Inflammatory macrophage (primary cell): ENCODE measurements at places on chromosomes 11 and 22.

DNA sequence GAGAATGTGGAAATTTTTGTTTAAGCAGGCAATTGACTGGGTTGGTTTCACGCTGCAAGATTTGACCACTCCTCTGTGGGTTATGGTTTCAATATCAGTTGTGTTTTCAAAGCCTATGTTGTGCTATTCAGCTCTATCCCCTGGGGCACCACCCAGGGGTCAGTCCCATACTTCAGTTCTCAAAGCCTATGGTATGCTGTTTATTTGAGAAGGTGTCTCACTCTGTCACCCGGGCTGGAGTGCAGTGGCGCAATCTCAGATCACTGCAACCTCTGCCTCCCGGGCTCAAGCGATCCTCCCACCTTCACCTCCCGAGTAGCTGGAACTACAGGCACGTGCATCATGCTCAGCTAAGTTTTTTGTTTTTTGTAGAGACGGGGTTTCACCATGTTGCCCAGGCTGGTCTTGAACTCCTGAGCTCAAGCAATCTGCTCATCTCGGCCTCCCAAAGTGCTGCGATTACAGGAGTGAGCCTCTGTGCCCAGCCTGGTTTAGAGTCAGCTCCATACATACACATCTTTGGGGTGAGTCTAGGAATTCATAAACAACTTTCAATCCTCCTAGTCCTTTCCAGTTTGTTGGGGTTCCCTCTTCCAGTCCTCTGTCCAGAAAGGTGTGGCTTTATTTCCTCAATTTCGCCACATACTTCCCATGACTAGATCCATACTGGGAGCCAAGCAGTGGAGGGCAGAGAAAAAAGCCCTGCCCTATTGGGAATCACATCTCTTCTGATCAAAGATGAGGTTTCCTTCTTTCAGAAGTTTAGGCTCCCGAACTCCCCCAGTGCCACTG lies 35.0 kb upstream of the MAPK1 start:
- DNase-seq: no peak

GRCh38 chr11:72007587-72007986 lies 8.9 kb downstream of the IL18BP start:
- DNase-seq: no peak

GRCh38 chr11:29449281-29450074 lies 567.4 kb downstream of the KCNA4 start:
- DNase-seq: no peak

DNA sequence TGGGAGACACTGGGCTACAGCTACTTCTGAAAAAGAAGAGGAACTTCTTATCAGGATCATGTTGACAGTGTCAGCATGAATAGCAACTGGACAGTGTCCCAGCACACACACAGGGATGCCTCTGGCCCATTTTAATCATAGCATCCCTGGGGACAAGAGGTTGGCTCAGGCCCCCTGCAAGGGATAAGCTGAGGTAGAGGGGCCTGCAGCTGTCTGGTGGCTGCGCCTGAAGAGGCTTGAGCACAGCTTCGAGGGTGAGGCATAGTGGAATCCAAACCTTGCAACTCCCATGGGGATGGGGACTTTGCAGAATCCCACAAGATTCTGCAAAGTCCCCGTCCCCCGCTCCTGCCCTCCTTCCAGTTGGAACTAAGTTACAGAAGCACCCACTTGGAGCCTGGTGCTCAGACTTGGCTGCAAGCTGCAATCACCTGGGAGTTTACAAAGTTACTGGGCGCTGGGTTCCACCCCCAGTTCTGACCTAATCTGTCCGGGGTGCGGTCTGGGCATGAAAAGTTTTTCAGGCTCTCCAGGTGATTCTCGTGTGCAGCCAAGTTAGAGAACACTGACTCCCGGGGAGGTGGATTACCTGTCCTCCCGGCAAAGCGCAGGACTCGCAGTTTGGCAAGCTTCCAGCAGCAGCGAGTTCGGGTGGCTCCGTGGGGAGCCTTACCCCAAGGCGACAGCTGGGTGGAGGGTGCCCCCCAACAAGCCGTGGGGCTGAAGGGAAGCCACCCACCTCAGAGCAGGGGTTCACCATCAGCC lies 16.0 kb upstream of the LINC01488 start:
- no peak for DNase-seq

DNA sequence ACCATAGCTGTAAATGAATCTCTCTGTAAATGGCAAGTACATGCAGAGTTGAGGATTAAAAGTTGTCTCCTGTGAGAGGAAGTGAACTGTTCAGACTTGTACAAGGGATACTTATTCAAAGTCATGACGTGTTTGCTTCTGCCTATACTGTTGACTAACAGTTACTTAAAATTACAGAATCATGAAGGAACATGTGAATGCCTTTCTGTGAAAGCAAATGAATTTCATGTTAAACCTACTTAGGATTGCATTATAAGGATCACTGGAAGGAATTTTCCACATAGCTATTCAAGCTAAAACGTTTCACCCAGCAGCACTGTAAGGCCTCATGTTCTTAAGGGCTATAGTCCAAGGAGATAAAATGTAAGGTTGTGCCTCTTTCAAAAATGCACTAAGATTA lies 93.4 kb upstream of the BIRC3 start:
- no peak for DNase-seq

- DNase-seq: no peak
These were observed 188.4 kb upstream of the NAV2 start for GRCh38 chr11:19524171-19524671.

DNA sequence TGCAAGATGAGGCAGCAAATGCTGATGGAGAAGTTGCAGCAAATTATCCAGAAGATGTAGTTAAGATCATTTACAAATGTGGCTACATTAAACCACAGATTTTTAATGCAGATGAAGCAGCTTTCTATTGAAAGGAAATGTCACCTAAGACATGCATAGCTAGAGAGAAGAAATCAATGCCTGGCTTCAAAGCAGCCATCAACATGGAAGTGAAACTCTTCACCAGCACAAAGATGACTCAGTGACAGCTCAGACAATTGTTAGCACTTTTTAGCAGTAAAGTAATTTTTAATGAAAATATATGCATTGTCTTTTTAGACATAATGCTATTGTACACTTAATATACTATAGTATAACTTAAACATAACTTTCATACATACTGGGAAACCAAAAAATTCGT lies 71.4 kb downstream of the FANCF start:
- DNase-seq: no peak
